ENCODE measurements at places on chromosomes 6 and 20.

DNA sequence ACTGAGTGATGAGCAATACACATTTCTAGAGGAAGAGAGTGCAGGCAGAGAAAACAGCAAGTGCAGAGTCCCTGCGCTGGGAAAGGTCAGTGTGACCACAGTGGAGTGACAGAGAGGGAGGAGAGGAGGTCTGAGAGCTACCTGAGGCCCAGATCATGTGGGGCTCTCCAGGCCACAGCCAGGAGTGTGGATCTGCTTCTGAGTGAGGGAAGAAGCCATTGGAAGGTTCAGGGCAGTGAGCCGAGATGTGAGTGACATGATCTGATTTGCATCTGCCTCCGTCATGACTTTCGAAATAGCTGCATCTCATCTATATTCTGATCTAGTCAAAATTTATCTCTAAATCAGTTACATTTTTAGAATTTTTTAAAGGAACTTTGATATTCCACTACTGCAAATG lies 367.1 kb downstream of the PREX1 start:
- no peak for DNase-seq

DNA sequence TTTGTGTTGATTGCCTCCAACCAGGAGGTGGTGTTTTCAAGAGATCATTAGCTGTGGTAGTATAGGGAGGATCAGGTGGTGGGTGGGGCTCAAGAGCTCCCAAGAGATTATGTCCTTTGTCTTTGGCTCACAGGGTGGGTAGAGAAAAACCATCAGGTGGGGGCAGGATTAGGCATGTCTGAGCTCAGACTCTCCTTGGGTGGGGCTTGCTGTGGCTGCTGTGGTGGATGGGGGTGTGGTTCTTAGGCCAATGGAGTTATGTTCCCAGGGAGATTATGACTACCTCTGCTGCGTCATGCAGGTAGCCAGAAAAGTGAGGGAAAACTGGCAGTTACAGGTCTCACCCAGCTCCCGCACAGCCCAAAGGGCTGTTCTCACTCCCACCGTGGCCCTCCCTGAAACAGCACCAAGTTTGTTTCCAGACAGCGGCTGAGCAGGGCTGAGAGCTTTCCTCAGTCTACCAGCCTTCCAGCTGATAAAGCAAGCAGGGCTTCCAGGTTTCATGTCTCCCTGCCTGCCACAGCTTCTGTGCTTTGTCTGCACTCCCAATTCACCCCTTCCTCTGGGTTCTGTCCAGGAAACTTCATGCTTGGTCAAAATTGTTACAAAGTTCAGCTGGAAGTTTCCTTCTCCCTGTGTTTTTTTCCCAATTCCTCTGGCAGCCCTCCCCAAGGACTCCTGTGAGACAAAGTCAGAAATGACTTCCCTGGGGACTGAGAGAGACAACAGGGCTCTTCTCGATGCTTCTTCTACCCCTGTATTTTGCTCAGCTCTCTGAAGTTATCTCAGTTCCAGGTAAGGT lies 481.1 kb upstream of the MAN1A1 start:
- no peak for DNase-seq

DNA sequence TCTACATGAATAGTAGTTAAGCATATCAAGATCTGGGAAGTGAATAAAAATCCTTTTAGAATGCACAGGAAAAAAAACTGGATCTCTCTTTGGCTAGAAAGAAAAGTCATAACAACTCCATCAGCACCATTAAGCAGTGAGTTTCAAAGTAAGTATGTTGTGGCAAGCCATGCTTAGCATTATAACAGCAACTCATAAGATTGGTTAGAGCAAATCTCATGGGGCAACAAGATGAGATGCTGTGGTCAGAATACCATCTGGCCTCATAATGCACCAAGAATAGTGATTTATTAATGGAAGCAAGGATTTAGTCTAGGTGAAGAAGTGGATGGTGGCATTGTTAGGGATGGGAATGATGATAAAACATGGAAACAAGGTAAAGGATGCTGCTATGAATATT lies 159.4 kb downstream of the PHF3 start:
- no peak for DNase-seq

- no peak for DNase-seq
Observed at GRCh38 chr6:11204005-11204399, 28.5 kb downstream of the NEDD9 start.

DNA sequence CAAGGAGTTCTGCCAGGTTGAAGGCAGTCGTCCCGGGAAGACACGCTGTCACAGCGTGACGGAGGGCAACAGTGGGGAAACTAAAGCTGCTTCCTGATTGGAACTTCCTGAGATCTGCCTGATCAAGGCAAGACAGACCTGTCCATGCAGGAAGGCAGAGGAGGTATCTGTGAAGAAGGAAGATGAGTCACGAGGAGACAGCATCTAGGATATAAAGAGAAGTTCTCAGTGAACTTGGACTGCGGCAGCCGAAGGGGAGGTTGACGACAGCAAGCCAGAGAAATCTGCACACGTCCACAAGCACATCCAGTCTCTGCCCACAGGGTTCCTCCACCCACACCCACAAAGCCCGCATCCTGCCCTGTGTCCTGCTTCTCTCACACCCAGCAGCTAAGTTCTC lies 38.6 kb downstream of the PREP start:
- no peak for DNase-seq

DNA sequence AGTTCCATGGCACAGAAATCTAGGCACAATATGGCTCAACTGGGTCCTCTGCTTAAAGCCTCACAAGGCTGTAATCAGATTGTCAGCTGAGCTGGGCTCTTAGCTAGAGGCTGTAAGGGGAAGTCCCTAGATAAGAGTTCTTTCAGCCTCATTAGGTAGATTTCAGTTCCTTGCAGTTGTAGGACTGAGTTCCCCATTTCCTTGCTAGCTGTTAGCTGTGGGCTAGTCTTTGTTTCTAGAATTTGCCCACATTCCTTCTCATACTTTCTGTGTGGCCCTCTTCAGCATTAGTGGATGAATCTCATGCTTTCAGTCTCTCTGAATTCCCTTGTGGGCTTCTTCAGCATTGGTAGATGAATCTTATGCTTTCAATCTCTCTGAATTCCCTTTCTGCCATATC lies 71.0 kb upstream of the MRAP2 start:
- no peak for DNase-seq

DNA sequence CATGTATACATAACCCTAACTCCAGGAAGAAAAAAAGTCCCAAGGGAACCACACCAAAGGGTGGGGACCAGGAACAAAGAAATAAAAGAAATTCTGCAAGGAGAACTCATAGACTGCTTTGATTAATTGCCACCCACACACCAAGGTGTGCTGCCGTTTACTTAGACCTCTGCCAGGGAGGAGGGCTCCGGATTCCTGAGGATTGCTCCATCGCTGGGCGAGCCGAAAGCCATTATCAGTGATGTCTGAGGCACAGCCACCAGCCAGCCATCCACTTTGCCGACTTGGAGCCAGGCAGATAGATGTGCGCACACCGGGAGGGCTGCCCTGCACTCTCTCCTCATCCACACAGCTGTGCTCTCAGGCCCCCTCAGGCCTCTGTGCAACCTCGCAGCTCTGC lies 272.7 kb upstream of the FOXQ1 start:
- no peak for DNase-seq

DNA sequence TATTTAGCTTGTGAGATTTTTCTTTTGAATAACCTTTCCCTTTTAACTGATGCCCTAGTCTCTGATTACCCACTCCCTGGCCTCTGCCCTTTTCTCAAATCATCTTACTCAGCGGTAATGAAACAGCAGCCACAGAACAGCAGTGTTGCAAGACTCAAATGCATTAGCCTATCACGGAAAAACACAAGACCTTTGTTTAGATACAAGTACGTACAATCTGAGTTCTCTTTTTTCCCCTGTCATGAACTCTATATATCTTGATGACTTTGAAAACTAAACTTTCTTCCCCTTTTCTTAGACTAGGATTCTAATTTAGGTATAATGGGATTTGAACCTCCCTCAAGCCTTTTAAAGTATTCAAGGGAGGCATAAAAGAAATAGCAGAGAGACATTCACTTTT lies 1034.9 kb downstream of the EYS start:
- DNase-seq = no peak

DNA sequence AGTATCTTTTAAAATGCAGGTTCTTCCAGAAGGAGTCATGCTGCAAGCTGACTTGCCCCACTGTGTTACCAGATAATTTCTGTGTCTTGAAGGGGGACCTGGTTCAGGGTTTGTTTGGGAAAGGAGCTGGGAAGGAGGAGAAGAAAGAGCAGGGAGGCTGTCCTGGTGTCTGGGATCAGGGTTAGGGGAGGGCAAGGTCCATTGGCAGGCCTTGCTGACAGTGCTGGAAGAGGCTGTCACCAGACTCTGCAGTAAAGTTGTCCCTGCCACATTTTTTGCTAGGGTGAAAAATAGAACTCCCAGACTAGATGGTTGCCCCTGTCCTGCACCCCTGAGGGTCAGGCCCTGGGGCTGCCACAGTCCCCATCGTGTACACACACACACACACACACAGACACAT lies 14.9 kb downstream of the GLP1R start:
- DNase-seq = no peak

- no peak for DNase-seq
Observed at GRCh38 chr20:15805154-15805553, 768.1 kb downstream of the KIF16B start.

GRCh38 chr20:59948828-59949720 lies 8.9 kb downstream of the FAM217B start:
- DNase-seq = no peak

GRCh38 chr6:154703124-154703523 lies 30.1 kb upstream of the SCAF8 start:
- DNase-seq = no peak

- no peak for DNase-seq
Observed at GRCh38 chr6:36714511-36714910, 16.9 kb downstream of the RAB44 start.

DNA sequence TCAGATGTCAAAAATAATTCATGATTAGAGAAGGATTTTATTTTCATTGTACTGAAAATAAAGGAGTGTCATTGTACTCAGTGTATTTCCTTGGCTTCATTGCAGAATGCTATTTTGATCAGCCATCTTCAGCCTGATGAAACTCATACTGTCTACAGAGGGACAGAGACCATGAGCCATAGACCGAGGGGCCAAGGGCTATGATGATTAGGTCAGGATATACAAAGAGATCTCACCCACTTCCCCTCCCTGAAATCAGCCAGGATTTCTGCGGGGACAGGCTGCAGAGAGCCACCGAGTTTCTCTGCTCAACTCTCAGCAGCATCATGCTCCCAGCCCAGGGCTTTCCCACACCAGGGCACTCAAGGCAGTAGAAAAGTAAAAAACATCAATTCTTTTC lies 47.0 kb downstream of the ALDH8A1 start:
- no peak for DNase-seq

DNA sequence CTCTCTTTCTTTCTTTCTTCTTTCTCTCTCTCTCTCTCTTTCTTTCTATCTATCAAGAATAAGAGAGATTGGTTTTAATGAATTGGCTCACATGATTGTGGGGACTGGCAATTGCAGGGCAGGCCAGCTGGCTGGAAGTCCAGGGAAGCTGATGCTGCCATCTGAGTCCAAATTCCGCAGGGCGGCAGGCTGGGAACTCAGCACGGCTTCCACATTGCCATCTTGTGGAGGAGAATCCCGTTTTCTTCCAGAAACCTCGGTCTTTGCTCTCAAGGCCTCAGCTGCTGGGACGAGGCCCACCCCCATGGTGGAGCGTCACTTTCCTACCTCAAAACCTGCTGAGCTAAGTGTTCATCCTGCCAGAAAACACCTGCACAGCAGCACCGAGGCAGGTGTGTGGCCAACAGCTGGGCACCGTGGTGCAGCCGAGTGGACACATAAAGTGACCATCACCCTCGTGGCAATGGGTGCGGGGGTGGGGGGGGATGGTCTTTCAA lies 58.8 kb upstream of the SLCO4A1 start:
- DNase-seq = no peak

DNA sequence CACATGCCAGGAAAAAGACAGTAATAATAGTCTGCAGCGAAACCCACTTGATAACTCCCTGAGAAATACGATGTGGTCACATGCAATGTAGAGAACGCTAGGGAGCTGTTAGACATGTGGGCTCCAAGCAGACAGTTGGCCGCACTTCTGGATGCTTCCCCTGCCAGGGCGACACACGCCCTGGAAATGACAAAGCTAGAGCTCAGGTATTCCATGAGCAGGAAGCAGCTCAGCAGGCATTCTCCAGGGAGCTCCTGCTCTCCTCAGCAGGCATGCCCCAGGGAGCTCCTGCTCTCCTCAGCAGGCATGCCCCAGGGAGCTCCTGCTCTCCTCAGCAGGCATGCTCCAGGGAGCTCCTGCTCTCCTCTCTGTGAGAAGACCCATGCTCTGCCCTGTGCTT lies 52.4 kb upstream of the NXT1 start:
- DNase-seq = no peak

GRCh38 chr6:44650495-44650894 lies 263.0 kb downstream of the CDC5L start:
- DNase-seq = no peak

DNA sequence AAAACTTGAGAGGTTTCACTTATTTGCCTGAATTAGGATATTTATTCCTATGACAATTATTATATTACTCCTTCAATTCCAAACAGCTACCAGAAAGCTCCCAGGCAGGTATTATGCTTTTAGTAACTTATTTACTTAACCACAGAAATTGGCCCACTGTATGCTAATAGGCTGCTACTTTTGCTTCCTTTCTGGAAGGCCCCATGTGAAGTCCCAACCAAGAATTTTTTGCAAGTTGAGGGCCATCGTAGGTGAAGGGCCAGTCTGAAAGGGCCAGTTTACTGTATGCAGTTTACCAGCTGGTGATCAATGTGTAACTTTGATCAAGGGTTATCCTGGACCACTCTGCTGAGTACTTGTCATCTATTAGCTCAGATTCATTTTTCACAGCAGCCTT lies 45.0 kb downstream of the EDN1 start:
- no peak for DNase-seq

DNA sequence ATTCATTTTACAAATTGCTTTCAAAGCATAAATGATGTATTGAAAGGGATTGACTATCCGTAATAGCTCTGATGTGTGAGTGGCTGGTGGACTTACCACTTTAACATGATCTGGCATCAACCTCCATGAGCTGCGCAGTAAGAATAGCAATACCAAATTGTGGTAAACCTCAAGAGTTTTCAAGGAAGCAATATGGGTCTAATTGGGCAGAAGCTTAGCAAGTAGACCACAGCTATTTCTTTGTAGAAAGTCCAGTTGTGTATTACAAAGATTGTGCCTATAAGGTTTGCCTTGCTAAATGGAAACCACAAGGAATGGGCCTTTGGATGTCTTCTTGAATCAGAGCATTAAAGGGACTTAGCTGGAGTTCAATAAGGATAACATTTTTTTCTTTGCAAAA lies 736.6 kb downstream of the KIF16B start:
- no peak for DNase-seq

- no peak for DNase-seq
Observed at GRCh38 chr6:46948699-46949098, 27.0 kb upstream of the ADGRF5 start.

- DNase-seq = no peak
Observed at GRCh38 chr20:59584278-59584925, 19.9 kb upstream of the PHACTR3 start.

GRCh38 chr6:14425805-14426204 lies 308.2 kb downstream of the CD83 start:
- no peak for DNase-seq

- no peak for DNase-seq
Observed at GRCh38 chr6:101080597-101080996, 199.5 kb upstream of the ASCC3 start.
